Activated T-cell treated with anti-CD3 and anti-CD28 coated beads, Interleukin-2, amount 50 U/mL, for 48 hours (primary cell): ENCODE measurements at places on chromosomes 11 and 22.

GRCh38 chr11:96197103-96197502 is 145.9 kb downstream of the MAML2 start:
- DNase-seq: no peak

DNA sequence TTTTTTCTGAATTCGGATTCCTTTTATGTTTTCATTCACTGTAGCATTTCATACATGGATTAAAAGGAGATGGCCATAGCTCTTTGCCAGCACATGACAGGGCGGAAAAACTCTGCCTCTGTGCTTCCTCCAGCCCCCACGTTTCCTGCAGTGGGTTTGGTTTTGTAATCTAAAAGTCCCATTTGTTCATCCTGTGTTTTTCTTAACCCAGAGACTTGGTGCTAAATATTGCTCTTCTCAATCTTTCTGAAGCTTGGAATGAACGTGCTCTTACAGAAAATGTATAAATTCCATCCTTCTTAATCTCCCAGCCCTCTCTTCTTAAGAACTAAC is 89.9 kb downstream of the PPP6R3 start:
- DNase-seq: no peak

- DNase-seq: no peak
Measured at GRCh38 chr11:44780940-44781631, 54.3 kb downstream of the TSPAN18 start.

- no peak for DNase-seq
Measured at GRCh38 chr11:61628662-61628970, 47.7 kb upstream of the SYT7 start.

DNA sequence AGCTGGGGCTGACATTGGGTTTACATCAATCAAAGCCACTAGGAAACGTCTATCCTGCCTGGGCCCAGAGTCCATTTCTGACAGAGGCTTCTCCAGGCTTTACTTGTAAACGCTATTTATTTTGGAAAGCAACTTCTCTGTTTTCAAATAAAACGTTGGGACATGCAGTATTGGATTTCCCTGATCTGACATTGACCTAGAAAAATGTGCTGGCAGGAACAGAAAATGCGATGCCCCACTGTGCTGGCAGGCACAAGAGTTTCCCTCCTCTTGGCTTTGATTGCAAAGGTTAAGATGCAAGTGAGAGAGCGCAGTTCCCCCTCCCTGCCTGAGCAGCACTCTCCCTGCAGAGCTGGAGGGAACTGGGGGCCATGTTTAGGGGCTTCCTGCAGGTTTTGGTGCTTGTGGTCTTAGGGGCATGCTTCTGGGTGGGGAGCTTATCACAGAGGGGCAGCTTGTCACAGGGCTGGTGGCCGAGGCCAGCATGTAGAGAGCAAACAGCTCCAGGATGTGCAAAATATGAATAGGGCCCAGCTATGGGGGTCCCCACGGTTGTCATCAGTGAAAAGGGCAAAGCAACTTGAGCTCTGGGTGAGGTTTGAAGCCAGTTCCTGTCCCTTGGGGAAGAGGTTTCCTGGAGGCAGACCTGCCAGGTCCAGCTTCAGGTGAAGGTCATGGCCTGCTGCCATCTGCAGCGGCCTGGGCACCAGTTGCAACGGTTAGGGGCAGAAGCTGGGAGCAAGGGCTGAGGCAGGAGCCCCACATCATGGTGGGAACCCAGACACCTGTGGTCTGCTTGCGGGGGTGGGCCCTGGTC is 42.3 kb upstream of the DKK3 start:
- no peak for DNase-seq

- DNase-seq: no peak
Measured at GRCh38 chr22:17199003-17199731, 20.1 kb downstream of the ADA2 start.

DNA sequence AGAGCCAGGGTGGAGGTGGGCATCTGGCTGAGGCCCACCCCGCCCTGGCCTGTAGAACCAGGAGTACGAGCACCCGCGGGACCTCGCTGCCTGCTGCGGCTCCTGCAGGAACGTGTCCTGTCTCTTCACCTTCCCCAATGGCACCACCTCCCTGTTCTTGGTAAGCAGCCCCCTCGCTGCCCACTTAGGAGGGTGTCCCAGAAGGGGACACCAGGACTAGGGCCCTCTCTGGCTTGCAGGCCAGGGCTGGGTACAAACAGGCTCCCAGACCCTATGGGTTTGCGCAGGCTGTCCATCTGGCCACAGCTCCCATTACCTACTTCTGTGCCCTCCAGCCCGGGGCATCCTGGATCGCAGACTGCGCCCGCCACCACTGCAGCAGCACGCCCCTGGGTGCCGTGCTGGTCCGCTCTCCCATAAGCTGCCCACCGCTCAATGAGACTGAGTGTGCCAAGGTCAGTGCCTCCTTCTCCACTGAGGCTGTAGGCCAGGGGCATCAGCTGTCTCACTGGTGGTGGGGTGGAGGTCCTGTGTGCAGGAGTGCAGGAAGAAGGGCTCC is 77.5 kb upstream of the MYOD1 start:
- no peak for DNase-seq

GRCh38 chr11:116042146-116042545 is 537.9 kb upstream of the CADM1 start:
- no peak for DNase-seq

DNA sequence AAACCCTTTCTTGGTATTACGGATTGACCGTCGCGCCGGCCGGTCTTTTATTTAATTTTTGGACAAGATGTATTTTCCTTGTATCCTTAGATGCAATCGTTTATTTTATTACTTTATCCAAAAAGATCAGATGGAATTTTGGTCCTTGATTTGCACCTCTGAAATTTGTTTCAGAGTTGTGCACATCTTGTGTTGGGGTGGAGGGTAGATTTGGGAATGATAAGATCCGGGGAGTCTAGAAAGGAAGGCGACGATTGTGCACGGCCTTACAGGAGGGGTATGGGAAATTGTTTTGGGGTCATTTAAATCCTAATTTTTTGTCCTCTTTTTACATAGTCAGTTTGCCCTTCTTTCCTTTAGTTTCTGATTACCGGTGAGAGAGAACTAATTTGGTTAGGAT is 1.4 kb downstream of the KDM2A start:
- DNase-seq: no peak

DNA sequence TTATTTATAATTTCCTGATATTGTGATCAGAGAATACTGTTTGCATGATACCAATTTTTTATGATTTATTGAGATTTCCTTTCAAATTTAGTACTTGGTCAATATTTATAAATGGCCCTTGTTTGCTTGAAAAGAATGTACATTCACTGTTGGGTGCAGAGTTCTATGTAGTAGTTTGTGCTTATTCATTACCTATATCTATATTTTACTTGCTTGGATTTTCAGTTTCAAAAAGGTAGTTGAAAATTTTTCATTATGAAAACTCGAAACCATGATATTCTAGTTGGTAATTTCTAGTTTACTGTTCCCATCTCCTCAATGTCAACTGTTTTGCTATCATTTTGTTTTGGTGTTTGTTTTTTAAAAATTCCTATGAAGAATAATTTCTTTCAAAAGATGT is 155.7 kb downstream of the AASDHPPT start:
- no peak for DNase-seq

DNA sequence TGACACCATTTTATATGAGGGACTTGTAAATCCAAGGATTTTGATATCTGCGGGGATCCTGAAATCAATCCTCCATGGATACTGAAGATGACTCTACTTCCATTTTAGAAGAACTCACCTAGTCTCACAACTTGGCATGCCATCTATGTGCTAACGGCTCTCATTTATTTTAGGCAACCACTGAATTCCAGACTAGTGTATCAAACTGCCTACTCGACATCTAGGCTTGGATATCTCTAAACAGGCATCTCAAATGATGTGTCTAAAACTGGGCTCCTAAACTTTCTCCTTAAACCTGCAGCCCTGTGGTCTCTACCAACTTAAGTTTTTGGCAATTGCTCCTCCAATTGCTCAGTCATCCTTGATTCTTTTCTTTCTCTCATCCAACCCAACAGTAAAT is 31.2 kb upstream of the CLNS1A start:
- no peak for DNase-seq
